BJ (cell line): ENCODE measurements at places on chromosomes 3 and 15.

DNA sequence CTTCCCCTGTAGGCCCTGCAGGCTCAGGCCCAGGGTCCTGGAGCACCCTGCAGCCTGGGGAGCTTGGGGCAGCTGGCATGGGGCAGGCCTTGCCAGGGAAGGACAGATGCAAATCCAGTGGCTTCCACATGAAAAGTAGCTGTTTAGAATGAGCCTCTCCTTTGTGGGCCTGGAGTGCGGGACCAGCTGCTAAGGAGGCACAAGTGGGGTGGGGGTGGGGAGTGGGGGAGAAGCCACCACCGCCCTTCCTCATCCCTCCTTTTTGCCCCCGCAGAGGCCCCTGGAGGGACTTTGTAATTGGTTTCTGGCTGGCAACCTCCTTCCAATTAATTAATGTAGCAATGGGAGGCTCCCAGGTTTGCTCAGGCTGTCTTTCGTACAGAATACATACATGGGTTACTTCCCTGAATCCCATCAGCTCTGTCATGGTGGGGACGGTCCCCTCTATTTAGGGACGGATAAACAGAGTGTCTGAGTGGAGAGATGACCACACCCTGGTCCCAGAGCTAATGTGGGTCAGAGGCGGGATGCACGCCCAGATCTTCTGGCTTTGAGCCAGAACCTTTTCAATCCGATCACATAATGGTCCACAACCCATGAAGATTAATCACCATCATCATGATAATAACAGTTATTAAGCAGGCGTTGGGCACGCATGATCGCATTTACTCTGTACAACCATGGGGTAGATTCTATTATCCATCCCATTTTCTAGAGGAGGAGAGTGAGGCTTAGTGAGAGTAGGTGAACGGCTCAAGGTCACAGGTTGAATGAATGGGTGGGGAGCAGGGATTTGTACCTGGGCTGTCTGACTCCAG lies 6.2 kb downstream of the CORO2B start:
- no peak for DNase-seq

- no peak for DNase-seq
Observed at GRCh38 chr3:56269755-56270535, 198.3 kb downstream of the ERC2 start.

DNA sequence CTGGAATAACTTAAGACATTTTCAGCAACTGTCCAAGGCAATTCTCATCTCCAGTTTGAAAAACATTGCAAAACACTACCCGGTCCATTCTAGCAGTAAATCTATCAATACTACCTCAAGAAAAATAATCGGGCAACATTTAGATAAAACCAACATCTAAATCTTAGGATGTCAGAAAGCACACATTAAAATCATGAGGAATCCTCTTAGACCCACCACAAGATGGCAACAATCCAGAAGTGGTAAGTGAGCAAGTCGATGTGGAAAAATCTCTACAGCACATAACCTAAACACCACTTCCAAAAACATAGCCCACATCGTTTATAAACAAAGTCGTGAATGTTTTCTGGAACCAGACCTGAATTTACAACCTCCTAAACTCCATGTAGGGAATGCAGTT lies 5.7 kb downstream of the PLCH1 start:
- no peak for DNase-seq

- no peak for DNase-seq
Observed at GRCh38 chr3:107265526-107265925, 111.7 kb upstream of the CCDC54 start.

- DNase-seq = no peak
Observed at GRCh38 chr15:98853617-98854420, 153.8 kb downstream of the PGPEP1L start.

DNA sequence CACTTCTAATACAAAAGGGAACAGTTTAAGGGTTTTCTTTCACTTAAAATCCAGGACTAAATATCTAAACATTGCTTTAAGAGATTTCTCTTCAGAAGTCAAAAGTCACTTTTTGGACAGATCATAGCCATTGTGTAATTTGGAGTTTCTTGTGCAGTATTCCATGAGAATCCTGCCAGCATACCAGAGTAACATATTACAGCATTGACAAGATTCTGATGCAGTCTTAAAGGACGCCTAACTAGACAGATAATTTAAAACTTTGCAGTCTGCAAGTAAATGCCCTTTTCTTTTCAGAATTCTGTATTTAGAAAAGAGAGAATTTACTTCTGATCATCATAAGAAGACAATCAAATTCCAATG lies 17.5 kb upstream of the IGSF10 start:
- no peak for DNase-seq

DNA sequence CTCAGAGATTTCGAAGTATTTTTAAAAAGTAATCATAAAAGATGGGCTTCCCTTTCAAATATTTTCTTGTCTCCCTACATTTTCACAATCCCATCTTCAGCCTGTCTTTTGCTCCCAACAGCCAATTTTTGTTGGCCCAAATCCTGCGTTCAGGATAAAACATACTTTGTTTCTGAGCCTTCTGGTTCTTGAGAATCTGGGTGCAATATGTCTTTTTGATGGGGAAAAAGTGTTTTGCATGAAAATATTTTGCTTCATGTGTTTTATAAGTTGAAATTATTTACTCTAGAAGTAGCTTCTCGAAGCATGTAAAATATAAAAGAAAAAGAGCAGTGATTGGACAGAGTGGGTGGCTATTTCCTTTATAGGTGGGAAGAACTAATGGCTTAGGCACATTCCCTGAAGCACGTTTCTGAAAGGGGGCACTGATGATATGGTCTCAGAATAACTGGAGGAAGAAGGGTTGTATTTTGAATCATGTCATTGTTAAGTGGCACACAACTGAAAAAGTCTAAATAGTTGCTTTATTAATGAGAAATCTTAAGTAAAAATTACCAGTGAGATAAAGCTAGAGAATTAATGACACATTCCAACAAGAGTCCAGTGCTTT lies 3.9 kb downstream of the UNC13C start:
- no peak for DNase-seq

- peak; percentile 41 for DNase-seq
Observed at GRCh38 chr15:49990835-49991545, 128.0 kb downstream of the ATP8B4 start.

DNA sequence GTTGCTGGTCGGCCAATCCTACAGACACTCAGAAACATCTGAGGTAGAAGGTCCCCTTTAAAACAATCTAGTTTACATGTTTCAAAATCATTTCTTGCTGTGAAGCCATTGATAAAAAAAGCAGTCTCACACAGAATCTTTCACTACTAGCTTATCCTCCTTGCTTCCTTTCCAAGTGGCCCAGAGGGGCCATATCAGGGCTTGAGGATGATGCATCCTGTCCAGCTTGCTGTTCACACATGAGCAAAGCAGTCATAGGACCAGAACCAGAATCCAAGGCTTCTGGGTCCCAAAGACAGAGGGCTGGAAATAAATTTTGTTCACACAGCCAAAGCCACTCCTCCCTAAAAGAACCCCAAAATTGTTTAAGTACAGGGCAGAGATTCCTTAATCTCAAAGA lies 9.2 kb upstream of the LYZL4 start:
- no peak for DNase-seq
